Karpas-422 (cell line): ENCODE measurements at places on chromosomes 6 and 20. TPM values are rescaled to one million over a fixed set of nuclear protein-coding genes. Genes with fewer than 3 reads are reported as not detected.

Gene BPIFB2
- not detected in 2 replicates for total RNA-seq

Gene RPL7L1
- total RNA-seq, result 97.6 and 104 TPM in 2 replicates

GRCh38 chr6:159919800-159920199 lies 29.0 kb downstream of the MAS1 start:
- DNase-seq, result no peak
- no peaks in the 10 kb centered on the region for H3K27me3 ChIP-seq
- no peak overlapping the region for H3K4me3 ChIP-seq

Gene FAM83B
- not detected in 2 replicates for total RNA-seq

Gene KHDC1L
- total RNA-seq, result 4.4 and 5.8 TPM in 2 replicates

DNA sequence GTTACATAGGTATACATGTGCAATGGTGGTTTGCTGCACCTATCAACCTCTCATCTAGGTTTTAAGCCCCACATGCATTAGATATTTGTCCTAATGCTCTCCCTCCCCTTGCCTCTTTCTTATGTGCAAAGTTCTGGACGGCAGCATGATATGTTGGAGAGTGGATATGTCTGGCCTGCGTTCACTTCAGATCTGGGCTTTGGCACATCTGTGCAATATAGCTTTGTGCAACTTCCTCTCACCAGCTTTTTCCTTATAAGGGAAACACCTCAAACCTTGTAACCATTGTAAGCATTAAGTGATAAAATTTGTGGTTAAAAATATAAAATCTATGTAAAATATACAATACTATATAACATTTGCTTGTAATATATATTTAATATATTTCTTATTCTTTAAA lies 288.0 kb downstream of the PHACTR1 start:
- H3K4me3 ChIP-seq, result no peak overlapping the region
- H3K27me3 ChIP-seq, result no peaks in the 10 kb centered on the region
- no peaks in the 10 kb centered on the region for H3K36me3 ChIP-seq
- no peaks in the 10 kb centered on the region for H3K4me1 ChIP-seq
- H3K27ac ChIP-seq, result no peak overlapping the region

Gene ARMC2
- total RNA-seq, result 1.0 and 1.2 TPM in 2 replicates

DNA sequence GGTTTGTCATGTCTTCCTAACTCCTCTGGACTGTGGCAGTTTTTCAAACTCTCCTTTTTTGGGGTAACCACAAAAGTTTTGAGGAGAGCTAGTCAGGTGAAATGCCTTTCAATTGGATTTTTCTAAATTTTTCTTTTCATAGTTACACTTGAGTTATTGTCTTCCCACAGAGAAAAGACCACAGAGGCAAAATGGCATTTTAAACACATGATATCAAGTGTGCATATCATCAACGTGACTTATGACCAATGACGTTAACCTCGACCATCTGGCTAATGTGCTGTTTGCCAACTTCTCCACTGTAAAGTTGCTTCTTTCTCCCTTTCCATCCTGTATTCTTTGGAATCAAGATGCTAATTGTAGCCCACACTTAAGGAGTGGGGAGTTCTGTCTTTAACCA lies 41.3 kb upstream of the SNAP25 start:
- H3K27ac ChIP-seq, result no peak overlapping the region
- H3K4me1 ChIP-seq, result peaks cover 4% of the 10 kb centered on the region; the same call in 1 of the 2 replicates
- no peak for DNase-seq
- H3K36me3 ChIP-seq, result no peaks in the 10 kb centered on the region
- H3K27me3 ChIP-seq, result no peaks in the 10 kb centered on the region

DNA sequence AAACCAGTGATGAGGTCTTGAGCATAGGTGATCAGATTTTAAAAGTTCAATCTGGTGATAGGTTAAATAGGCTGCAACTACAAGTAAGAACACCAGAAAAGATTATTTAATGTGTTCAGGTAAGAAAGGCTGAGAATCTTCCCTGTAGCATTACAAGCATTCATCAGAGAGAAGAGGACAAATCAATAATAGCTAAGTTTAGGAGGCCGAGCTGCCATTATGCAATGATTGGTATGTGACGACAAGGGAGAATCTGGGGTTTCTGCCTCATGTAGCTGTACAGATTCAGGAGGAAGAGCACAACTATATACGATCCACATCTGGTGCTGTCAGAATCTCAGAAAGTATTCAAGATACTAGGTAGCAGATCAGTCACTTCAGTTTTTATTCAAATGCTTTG lies 21.9 kb downstream of the MLIP start:
- H3K4me3 ChIP-seq, result no peak overlapping the region
- H3K4me1 ChIP-seq, result no peaks in the 10 kb centered on the region
- DNase-seq, result no peak
- H3K27me3 ChIP-seq, result no peaks in the 10 kb centered on the region
- no peak overlapping the region for H3K27ac ChIP-seq

DNA sequence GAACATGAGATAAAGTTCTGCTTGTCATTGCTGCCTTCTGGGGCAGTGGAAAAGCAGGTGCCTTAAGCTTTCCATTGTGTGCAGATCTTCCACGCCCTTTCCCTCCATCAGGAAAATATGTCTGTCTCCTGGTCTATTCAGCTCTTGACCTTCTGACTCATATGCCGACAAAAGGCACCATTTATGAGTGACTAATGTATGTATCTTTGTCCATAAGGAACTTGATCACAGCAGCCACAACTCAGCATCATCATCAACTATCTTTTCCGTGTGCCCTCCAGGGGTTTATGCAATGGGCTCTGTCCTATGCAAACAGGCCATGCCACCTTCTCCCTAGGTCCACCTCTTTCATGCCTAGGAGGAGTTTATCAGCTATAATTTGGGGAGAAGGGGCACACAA lies 102.7 kb upstream of the QKI start:
- no peaks in the 10 kb centered on the region for H3K36me3 ChIP-seq
- no peaks in the 10 kb centered on the region for H3K27me3 ChIP-seq
- H3K4me1 ChIP-seq, result no peaks in the 10 kb centered on the region

DNA sequence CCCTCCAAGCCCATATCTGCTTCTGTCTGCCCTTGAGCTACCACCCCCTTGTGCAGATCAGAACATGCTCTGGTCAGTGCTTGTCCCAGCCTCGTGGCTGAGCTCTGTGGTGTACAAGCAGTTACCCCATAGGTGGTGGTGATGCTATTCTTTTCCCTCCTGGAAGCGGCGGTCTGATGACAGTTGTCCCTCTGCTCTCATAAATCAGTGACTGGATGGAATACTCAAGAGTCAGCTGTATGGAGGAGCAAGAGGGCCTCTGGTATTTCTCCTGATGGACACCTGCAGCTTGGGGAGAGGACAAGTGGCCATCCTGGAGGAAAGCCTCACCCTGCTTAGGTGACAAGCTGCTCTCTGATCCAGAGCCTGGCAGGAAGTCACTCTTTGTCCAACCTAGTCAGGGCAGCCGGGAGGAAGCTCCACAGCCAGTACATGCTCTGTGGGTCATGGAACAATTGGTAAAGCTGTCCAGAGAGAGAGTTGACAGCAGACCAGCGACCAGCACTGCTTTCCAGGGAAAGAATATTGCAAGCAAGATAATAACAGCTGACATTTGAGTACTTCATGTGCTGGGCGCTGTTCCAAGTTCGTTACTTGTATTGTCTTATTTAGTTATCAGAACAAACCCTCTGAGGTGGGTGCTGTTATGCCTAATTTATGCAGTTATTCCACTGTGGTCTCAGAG lies 47.1 kb downstream of the SCAND1 start:
- H3K4me3 ChIP-seq, result no peak overlapping the region
- H3K27me3 ChIP-seq, result no peaks in the 10 kb centered on the region
- H3K4me1 ChIP-seq, result no peaks in the 10 kb centered on the region
- DNase-seq, result no peak
- H3K27ac ChIP-seq, result no peak overlapping the region

DNA sequence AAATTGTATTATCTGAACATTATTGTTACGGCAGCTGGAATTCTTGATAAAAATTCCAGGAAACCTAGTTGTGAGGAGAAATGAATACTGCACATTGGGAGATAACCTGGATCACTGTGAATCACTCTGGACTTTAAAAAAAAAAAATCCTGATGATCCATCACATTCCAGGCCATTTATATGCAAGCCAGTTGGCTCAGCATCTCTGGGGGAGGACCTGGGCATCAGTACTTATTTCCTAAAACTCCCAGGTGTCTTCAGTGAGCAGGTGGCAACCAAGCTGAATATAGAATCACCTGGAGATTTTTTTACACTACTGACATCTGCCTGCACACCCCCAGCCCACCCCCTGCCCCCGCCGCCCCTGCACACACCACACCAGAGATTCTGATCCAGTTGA lies 39.1 kb upstream of the SIRT5 start:
- H3K36me3 ChIP-seq, result no peaks in the 10 kb centered on the region
- peaks cover 5% of the 10 kb centered on the region for H3K4me1 ChIP-seq
- DNase-seq, result no peak
- no peak overlapping the region for H3K27ac ChIP-seq
- no peak overlapping the region for H3K4me3 ChIP-seq
